ENCODE measurements at places on chromosomes 13 and 19.

- DNase-seq: no peak
Measured at GRCh38 chr19:3028305-3029064, 595 bp downstream of the TLE2 start.

GRCh38 chr19:47609906-47610894, 1.3 kb downstream of the BICRA start:
- peak; percentile 29 for DNase-seq

DNA sequence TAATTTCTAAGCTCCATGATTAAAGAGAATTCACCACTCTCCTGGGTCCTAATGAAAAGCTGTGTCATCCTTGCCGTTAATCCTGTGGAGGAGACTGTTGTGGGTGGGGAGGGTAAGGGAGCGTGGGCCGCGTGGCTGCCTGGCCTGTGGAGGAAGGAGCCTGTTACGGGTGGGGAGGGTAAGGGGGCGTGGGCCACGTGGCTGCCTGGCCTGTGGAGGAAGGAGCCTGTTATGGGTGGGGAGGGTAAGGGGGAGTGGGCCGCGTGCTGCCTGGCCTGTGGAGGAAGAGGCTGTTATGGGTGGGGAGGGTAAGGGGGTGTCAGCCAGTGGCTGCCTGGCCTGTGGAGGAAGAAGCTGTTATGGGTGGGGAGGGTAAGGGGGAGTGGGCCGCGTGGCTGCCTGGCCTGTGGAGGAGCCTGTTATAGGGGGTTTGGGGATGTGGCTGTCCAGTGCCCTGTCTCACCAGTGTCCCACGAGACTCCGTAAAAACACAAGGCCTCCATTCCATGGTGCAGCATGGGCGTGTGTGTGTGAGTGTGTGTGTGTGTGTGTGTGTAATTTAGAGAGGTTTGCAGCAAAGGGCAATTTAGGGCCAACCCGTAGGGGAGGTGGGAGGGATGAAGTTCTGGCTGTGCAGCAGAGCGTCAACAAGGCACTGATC, 15.6 kb upstream of the DCUN1D2 start:
- DNase-seq: no peak

DNA sequence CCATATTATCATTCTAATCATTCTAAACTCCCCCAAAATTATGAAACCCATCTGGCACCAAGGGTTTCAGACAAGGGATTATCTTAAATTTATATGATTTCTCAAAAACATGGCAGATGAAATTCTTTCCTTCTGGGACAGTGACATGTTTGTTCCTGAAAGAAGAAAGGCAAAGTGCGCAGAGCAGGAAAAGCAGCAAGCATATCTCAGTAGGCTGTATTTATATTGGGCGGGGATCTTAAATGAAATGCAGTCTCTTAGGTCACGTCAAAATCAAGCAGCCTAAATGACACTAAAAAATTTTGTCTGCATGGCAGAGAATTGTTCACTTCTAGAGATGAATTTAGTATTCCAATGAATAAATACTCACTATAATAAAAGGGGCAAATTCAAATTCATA, 49.3 kb downstream of the RCBTB2 start:
- DNase-seq: no peak

GRCh38 chr13:62119739-62120700, 704.4 kb upstream of the PCDH20 start:
- DNase-seq: no peak

- no peak for DNase-seq
Measured at GRCh38 chr19:1004803-1005664, 4.8 kb downstream of the GRIN3B start.

DNA sequence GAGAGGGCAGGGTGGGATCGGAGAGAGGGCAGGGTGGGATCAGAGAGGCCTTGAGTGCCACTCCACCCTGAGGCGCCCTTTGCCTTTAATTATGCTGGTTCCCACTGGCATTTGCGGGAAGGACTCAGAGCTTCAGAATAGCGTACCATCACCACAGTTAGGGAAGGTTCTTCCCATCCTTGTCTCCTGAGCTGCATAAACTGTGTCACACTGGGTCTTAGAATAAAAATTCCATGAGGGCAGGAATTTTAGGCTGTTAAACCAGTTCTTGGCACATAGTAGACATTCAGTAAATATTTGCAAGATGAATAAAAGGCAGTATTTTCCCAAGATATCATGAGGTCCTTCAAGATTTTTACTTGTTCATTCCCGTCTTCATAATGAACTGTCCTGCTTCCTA, 24.4 kb downstream of the PPP2R1A start:
- DNase-seq: no peak

- no peak for DNase-seq
Measured at GRCh38 chr19:15787611-15788155, at the start of gene OR10H5. Gene OR10H5, plus strand, starts transcription at chr19:15787661. Its CDS starts 6,388 bp downstream, at chr19:15794049.

- no peak for DNase-seq
Measured at GRCh38 chr19:45322311-45322710, 364 bp downstream of the CKM start.

- DNase-seq: no peak
Measured at GRCh38 chr19:21655540-21656126, 111.7 kb downstream of the ZNF100 start.

- DNase-seq: no peak
Measured at GRCh38 chr19:44777715-44778347, at the start of gene CBLC. Gene CBLC, plus strand, starts transcription at chr19:44777890. Its CDS starts 42 bp downstream, at chr19:44777932.

GRCh38 chr13:106113796-106114195, 421.7 kb downstream of the EFNB2 start:
- DNase-seq: no peak

All from activated B cell treated with CpG ODN at 0.5 μM for 24 hours (primary cell).